ENCODE measurements at places on chromosomes 13 and 19.
A peak's percentile ranks its signal among the peaks of the same experiment; 100 is the strongest.

- DNase-seq: no peak
These were observed 21.1 kb downstream of the LATS2 start for GRCh38 chr13:21040120-21040826.

GRCh38 chr13:44389060-44389666 lies 15.5 kb downstream of the SERP2 start:
- no peak for DNase-seq

DNA sequence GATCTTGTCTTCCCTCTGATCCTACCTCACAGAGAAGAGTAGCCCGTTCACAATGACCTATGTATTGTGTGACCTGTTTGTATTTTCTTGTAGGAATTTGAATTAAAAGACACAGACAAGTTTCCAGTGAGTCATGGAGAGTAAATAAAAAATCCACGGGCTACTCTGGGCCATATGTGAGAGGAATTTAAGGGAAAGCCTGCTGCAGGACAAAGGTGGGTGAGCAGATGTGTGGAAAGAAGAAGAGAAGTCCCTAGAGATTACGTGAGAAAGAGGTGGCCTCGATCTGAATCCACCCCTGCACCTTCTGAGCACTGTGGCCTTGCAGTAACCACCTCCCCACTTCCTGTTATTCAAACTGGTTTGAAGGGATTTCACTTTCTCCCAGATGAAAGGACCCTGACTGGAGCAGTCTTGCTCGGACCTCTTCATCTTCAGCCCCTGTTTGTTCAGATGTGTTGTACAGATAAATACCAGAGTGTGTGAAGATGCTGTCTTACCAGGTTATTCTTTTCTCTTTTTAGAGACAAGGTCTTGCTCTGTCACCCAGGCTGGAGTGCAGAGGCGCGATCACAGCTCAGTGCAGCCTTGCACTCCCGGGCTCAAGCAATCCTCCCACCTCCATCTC lies 205.4 kb downstream of the PDS5B start:
- peak; percentile 47 for DNase-seq

DNA sequence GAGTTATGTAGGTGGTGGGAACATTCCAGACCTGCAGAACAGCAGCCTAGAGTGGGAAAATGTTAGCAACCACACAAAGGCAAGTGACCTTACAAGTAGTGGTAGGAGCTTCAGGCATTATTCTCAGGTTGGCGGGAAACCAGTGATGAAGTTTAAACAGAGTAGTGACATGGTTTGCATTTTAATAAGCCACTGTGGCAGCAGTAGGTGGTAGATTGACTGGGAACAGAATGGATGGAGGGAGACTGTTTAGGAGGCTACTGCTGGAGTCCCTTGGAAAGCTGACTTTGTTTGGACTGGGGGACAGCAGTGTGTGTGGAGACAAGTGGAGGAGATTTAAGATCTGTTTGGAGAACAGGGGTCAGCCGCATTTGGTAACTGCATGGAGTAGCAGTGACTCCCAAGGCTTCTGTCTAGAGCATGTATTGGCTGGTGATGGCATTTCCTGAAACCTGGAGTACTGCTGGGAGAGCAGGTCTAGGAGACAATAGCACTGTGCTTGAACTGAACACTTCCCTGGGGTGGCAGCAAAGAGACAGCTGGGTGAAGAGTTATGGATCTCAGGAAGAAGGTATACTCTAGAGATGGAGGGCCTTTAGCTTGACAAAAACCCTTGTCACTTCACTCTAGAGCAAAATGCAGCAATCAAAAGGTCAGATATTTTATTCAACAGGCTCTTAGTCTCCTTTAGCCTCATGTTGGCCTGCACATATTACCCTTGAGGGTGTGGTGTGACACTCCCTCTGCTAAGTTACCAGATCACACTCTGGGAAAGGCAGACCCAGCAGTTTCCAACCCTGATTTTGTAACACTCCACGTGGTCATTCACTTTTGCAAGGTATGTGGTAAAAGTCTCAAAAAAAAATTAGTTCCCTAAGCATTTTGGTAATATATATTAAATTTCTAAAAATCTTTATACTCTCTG lies 70.3 kb downstream of the DHRS12 start:
- DNase-seq: no peak

DNA sequence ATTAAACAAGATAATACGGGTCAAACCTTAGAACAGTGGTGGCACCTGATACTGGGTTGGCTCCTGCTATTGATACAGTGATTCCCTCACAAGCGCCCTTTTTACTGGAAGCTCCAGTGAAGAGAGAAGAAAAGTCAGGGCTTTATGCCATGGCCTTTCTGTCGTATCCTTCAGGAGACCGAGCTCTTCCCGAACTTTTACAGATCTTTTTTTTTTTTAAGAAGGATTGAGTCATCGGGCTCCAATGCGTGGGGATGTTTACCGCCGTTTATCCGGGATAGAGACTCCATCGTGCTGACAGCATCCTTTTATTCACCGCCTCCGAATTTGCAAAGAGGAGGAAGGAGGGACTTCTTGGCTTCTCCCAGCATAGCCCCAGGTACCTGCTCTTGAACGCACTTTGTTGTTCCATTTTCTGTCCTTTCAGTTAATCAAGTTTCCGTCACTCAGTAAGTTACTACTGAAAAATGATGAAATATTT lies 574 bp downstream of the ZNF227 start:
- DNase-seq: no peak

- peak; percentile 87 for DNase-seq
These were observed 702 bp downstream of the PTH2 start for GRCh38 chr19:49422407-49423070.

GRCh38 chr19:17357724-17358123 lies 19.4 kb downstream of the PLVAP start:
- no peak for DNase-seq

GRCh38 chr13:91813253-91813652 lies 414.8 kb downstream of the GPC5 start:
- DNase-seq: no peak

DNA sequence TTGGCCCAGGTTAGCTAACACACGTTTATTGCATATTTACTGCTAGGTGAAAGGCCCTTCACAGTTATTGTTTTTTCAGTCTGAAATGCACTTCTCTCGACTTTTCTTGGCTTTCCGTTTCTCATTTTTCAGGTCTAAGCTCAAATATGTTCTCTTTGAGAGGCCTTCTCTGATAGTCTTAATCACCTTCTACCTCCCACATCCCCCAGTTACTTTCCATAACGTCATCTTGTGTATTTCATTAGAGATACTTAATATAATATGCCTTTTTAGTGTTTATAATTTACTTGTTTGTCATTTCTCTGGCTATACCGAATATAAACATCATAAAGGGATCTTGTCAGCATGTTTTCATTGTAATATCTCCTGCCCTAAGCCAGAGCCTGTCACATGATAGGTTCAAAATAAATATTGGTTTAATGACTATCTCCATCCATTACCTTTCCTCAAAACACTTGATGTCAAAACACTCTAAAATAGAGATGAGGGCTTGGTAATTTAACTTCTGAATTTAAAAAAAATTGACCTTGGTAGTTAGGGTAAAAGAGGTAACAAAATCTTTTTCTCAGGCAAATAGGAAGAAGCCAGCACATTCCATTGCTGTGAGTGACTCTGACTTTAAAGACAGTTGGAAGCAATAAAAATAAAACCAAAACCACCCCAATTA lies 168.6 kb upstream of the RFC3 start:
- no peak for DNase-seq

DNA sequence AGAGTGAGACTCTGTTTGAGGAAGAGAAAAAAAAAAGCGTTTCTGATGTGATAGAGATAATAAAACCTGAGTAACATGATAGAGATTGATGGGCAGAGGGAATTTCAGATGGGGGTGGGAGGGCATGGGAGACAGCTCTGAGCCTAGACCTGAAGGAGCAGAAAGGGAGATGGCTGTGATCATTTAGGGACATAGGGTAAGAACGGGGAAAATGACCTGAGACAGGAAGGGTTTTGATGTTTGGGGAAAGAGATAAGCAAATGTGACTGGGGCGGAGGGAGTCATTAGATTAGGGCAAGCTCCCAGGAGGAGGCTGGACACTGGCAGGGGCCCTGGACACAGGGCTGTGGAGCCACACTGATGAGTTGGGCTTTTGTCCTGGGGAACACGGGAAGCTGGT lies 6.1 kb downstream of the ZNF320 start:
- DNase-seq: no peak

DNA sequence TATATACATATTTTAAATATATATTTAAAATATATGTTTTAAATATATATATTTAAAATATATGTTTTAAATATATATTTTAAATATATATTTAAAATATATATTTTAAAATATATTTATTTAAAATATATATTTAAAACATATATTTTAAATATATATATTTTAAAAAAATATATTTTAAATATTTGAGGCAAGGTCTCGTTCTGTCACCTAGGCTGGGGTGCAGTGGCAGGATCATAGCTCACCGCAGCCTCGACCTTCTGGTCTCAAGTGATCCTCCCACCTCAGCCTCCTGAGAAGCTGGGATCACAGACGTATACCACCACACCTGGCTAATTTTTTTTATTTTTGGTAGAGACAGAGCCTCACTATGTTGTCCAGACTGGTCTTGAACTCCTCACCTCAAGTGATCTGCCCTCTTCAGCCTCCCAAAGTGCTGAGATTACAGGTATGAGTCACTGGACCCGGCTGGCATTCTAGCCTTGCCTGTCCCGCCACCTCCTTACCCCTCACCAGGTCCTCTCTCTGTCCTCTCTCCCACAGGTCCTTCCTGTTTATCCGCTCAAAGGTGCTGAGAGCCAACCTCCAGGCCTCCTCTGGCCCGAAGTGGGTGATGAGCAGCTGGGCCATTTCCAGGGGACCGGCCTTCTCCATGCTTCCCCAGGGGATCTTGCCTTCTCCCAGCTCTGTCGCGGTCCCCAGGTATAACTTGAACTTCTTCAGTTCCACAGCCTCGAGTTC lies 564 bp downstream of the NLRP12 start:
- DNase-seq: no peak

Data from activated naive CD8-positive, alpha-beta T cell treated with anti-CD3 and anti-CD28 coated beads, Interleukin-2, amount 10 ng/mL, durations not matched to agents 7 days and 5 days (primary cell).